Fibroblast of the conjunctiva (primary cell): ENCODE measurements at places on chromosomes 1 and 21.

DNA sequence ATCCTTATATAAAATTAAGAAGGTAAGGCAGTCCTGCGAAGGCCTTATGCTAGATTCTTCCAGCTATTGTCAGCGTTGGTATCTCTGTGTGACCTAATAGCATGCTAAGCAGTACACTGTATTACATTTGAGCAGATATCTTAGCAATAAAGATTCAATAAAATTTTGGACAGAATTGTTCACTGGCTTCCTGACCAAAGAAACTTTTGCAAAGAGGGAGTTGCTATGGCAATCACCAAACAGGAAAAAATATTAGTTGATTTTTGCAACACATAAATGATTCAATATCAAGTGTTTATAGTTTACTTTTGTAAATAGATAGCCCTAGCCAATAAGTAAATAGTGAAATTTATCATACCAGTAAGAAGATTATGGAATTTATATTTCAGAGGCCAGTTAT is 31.0 kb upstream of the PLEKHO1 start:
- DNase-seq: no peak

- no peak for DNase-seq
Observed at GRCh38 chr1:25985171-25985570, 12.7 kb downstream of the PAFAH2 start.

- no peak for DNase-seq
Observed at GRCh38 chr1:227749916-227750710, 14.9 kb downstream of the SNAP47 start.

DNA sequence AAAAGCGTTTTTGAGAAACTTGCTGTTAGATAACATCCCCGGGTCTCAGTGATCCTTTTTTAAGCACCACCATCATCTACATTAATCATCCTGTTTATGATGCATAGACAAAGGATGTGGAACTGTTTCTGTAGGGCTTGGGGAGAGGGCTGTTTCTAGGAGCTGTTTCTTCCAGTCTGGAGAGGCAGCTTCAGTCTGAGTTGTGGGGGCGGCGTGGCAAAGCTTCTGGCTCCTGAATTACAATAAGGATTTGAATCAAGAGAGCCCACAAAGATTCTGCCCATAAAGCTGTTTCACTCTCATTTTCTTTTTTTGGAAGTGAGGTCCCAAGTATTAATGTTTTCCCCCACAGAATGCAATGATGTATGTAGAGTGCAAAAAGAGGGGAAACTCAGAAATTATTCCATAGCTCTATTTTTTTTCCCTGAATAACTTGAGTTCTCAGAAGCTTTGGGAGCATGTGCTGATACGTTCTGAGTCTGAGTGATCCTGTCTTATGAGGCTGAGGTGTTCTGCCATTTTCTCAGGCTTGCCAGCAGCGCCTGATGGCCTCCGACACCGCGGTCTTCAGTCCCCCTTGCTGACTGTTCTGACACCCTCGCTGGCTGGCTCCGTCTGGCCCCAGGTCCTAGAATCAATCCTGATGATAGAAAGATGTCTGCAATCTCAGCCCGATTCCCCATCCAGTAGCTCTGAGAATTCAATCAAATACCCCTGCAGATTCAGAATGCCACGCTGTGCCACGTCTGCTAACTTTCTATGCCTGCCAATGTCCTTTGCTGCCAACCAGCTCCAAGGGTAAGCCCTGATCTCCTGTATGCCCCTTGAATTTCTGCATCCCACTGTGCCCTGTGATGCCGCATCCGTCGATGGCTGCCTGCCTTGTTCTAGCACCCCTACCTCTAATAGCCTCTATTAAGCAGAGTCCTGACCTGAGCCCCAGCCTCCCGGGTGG is 92.4 kb upstream of the AKT3 start:
- DNase-seq: no peak

GRCh38 chr1:75125161-75125726 is 8.9 kb upstream of the LHX8 start:
- DNase-seq: no peak

DNA sequence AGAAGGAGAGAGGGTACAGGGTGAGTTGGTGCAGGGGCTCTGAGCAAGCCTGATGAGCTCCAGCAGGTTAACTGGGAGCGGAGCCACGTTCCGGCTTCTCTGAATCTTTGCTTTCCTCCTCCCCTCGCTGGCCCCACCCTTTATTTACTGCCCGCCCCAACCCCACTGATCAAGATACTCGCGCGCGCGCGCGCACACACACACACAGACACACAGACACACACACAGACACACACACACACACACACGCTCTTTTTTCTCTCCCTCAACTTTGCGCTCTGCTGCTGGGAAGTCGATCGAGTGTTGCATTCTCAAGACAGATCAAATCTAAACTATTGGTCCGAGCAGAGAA is at the start of gene GRIK1:
GRIK1 (minus strand) TSS at position 73 of the 352 bp plus-strand sequence.
- DNase-seq: no peak

GRCh38 chr1:34714386-34714785 is 40.5 kb upstream of the GJB5 start:
- DNase-seq: no peak

- no peak for DNase-seq
Observed at GRCh38 chr1:94531664-94532063, 9.9 kb downstream of the F3 start.

DNA sequence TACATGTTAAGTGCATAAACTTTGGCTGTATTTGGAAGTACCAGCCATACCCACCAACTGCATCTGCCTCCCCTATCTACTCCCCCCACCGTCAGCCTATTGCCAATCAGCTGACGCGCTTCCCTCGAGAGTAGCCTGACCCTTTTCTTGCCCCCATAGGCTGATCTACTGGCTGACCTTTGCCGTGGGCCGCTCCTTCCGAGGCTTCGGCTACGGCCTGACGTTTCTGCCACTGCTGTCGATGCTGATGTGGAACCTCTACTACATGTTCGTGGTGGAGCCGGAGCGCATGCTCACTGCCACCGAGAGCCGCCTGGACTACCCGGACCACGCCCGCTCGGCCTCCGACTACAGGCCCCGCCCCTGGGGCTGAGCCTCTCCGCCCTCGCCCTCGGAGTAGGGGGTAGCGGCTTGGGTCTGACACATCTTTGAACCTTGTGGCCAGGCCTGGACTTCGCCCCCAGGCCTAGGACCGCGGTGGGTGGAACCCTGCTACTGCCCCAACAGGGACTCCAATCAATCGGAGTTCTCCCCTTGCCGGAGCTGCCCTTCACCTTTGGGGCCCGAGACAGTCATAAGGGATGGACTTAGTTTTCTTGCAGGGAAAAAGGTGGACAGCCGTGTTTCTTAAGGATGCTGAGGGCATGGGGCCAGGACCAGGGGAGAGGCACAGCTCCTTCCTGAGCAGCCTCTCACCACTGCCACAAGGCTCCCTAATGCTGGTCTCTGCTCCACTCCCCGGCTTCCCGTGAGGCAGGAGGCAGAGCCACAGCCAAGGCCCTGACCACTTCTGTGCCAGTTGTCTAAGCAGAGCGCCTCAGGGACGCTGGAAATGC is 4.0 kb downstream of the GLMP start:
- DNase-seq: peak; percentile 77

GRCh38 chr1:240496941-240497340 is 115.0 kb downstream of the GREM2 start:
- DNase-seq: no peak

- no peak for DNase-seq
Observed at GRCh38 chr1:24594328-24594598, 38.4 kb downstream of the NCMAP start.

GRCh38 chr1:114008480-114008941 is 29.2 kb downstream of the OLFML3 start:
- no peak for DNase-seq

DNA sequence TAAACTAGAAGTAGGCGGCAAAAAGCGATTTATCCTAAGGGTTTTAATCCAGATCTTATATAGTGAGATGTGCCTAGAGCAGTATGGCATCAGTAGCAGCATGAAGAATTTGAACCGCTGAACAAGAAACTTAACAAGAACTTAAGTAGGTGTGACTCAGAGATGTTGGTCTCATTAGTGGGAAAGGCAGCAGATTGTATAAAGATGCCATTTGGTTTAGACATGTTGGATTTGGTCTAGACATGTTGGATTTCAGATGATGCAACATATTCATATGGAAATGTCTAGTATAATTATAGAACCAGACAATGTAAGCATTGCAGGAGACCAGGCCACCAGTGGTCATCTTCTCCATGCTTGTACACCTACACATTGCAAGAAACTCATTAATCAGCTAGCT is 42.1 kb upstream of the ZP4 start:
- no peak for DNase-seq

DNA sequence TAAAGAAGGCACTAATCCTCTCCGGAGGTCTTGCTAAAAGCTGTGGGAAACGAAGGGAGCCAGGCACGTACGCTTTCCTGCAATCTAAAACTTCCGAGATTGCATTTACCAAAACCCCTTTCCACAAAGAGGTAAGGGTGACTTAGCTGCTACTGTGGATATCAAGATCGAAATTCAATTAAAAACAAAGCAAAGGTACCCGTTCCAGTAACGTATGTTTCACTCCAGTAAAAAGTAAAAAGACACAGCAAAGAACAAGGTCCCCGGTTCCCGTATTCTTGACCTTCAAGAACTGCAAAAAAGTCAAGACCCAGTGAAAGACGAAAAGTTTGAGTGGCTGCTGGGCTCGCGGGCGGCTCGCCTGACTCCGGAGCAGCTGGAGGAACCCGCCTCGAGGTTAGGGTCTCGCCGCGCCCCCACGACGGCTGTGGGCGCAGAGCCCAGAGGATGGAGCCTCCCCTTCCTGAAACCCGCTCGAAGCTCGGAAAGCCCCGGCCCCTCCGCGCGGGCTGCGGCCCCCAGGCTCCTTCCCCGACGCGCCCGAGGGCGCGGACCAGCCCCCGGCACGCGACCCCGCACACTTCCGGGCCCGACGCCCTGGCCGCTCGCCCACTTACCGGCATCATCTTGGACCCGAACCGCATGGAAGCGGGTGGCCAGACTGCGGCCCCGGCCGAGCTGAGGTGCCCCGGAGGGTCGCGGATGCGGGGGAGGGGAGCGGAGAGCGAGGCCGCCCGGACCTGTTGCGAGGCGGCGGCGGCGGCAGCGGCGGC is 524 bp downstream of the TP53BP2 start:
- no peak for DNase-seq

DNA sequence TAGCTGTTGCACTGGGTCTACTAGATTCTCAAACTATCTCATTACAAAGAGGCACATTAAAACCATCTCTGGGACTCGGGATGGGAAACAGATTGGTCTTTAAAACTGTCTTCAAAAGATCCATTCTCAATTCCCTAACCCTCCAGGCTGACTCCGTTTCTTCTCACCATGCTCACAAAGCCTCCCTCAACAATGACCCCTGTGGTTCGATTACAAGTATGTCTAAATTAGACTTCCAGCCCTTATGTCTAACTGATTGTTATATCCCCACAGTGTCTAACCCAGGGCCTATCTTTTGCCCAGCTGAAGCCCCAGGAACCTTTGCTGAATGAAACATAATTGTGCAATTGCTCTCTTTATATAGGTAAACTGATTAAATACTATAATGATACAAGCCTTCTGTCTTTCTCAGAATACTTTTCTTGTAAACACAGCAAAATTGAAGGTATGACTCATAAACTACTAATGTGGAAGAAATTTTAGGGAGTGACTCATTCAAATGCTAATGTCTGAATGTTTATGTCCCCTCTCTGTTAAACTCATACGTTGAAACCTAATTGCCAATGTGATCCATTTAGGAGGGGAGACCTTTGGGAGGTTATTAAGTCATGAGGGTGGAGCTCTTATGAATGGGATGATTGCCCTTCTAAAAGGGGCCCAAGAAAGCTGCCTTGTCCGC is 65.6 kb upstream of the DAB1 start:
- peak; percentile 43 for DNase-seq

- DNase-seq: no peak
Observed at GRCh38 chr1:236540813-236541465, 17.2 kb downstream of the LGALS8 start.

DNA sequence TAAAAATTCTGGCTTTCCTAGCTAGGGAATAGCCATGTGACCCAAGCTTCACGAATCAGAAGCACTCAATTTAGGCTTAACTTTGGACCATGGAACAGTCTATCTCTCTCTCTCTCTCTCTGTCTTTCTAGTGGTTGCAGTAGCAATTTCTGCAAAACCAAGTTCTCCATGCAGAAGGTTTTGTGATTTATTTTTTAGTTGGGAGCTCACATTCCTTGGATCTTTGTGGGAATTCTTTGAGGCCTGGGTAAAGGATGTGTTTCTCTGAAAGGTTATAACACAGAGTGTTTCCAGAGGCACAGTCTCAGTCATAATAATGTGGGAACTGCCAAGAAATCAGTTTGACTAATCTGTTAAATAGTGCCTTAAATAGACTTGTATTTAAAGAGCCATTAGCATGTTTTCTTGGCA is 112.3 kb upstream of the COL11A1 start:
- DNase-seq: no peak

- no peak for DNase-seq
Observed at GRCh38 chr1:183879494-183879893, 74.6 kb downstream of the RGL1 start.

DNA sequence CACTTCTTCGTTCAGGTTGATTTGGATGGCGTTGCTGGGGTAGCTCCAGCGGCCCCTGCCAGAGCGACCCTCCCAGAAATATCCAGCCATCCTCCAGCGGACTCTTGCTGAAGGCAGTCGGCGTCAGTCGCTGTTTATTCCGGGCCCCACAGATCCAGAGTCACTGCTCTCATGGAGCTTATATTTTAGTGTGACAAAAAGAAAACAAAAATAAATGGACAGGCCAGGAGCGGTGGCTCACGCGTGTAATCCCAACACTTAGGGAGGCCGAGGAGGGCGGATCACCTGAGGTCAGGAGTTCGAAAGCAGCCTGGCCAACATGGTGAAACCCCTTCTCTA is 791 bp upstream of the CFAP298 start:
- no peak for DNase-seq

DNA sequence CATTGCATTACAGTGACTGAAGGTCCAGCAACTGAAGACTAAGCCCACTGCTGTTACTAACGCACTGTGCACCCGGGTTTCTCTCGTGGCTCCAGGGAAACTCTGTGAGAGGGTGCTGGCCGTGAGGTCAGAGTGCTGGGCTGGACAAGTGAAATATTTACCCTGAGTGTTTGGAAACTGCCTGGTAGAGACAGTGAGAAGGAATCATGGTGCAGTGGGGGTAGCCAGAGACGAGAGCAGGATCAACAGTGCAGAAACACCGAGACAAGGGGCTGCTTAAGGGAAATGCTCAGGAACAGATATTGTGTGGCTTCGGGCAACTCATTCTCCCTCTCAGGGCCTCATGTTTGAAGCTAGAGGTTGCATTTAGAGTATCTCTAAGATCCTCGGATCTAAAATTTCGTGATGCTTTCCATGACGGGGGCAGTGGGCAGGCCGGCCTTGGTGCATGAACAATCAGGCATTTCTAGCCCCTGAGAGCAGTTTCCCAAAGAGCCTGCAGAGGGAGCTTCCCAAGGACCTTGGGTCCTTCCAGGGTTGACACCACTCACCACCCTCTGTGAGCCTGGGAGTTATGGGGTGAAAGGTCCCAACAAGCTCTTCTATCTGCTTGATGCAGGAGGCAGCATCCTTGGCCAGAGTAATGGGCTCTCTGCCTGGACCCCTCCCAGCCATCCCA is 9.7 kb downstream of the CD2 start:
- DNase-seq: no peak
